ENCODE measurements at places on chromosomes 1 and 21. TPM values are rescaled to one million over a fixed set of nuclear protein-coding genes. Genes with fewer than 3 reads are reported as not detected.

The PAX7 gene
- total RNA-seq, result 0.03 TPM

The SLC6A17 gene
- total RNA-seq, result 0.27 TPM

The C8A gene
- total RNA-seq, result not detected

The MX1 gene
- 6.5 TPM for total RNA-seq

The PIGR gene
- not detected for total RNA-seq

The ITLN2 gene
- 12.8 TPM for total RNA-seq

The TMEM222 gene
- 22.6 TPM for total RNA-seq

All from GM23338 (cell line).